ENCODE measurements at places on chromosomes 12 and 14.

DNA sequence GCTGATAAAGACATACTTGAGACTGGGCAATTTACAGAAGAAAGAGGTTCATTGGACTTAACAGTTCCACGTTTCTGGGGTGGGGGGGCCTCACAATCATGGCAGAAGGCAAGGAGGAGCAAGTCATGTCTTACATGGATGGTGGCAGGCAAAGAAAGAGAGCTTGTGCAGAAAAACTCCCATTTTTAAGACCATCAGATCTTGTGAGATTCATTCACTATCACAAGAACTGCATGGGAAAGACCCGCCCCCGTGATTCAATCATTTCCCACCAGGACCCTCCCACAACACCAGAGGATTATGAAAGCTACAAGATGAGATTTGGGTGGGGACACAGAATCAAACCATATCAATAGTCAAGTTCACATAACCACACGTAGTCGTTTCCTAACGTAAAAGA, 85.5 kb downstream of the USP15 start:
- no peak for DNase-seq

GRCh38 chr14:89658977-89659670, 242.1 kb upstream of the FOXN3 start:
- DNase-seq = no peak

GRCh38 chr12:117845271-117845904, 123.4 kb downstream of the KSR2 start:
- no peak for DNase-seq

GRCh38 chr12:1836241-1836803, 16.0 kb downstream of the LRTM2 start:
- DNase-seq = no peak

DNA sequence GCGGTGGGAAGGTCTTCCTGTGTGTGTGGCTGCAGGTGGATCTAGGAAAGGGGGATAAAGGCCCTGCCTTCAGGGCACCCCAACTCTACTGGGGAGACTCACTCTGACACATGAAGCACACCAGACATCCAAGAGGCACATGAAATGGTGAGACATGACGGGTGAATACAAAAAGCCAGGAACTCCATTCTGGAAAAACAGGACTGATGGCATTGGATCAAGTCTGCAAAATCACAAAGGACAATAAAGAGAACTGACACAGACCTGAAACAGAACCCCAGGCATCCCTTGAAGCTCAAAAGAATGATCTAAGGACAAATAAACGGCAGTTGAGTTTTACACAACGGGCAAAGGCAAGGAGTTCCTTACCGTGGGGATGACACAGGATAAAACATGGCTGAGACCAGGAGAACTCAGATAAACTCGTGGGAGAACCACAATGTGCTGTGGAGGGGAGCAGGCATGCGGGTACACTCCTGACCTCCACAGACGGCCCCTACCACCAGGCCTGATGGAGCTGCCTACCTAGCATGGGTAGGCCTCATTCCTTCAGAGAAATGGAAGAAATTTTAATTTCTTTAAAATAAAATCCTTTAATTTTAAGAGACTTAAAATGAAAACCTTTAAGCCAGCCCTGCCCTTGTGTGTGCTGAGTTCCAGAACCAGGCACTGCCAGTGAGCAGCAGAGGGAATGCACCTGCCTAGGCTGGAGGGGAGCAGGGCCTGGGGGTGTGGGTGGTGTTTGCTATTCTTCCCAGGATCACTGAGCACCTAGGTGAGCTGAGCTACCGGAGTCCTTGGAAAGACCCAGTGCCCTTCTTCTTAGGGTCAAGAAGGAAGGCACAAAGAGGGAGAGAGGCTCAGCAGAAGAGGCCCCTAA, 100.1 kb downstream of the SINHCAF start:
- DNase-seq = no peak
